ENCODE measurements at places on chromosomes 6 and 20. TPM values are rescaled to one million over a fixed set of nuclear protein-coding genes. Genes with fewer than 3 reads are reported as not detected.

GRCh38 chr6:149153100-149153499 is 164.4 kb upstream of the TAB2 start:
- H3K4me3 ChIP-seq, result no peak overlapping the region
- no peaks in the 10 kb centered on the region for H3K4me1 ChIP-seq
- H3K36me3 ChIP-seq, result no peaks in the 10 kb centered on the region
- no peak overlapping the region for H3K27ac ChIP-seq
- DNase-seq, result no peak

Gene FAM83B
- not detected for total RNA-seq

Gene ZBTB46
- total RNA-seq, result 3.8 TPM

Gene ID4
- 13.6 TPM for total RNA-seq

DNA sequence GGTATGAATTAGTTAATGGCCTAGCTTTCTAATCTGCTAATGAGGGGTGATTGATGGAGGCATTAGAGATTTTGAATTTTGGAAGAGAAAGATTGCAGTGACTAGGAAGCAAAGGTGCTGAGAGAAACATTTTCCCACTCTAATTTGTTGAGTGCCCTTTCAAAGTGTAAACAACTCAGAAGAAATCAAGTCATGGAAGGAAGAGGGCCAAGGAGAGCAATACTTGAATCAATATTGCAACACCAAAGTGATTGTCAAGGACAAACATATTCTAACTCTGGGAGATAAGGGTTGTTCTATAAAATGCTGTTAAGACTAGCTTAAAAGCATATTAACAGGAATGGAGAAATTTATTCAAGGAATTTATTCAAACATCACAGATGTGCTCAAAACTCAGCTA is 182.7 kb upstream of the FERMT1 start:
- H3K4me1 ChIP-seq, result no peaks in the 10 kb centered on the region
- H3K27me3 ChIP-seq, result no peaks in the 10 kb centered on the region
- H3K27ac ChIP-seq, result no peak overlapping the region

DNA sequence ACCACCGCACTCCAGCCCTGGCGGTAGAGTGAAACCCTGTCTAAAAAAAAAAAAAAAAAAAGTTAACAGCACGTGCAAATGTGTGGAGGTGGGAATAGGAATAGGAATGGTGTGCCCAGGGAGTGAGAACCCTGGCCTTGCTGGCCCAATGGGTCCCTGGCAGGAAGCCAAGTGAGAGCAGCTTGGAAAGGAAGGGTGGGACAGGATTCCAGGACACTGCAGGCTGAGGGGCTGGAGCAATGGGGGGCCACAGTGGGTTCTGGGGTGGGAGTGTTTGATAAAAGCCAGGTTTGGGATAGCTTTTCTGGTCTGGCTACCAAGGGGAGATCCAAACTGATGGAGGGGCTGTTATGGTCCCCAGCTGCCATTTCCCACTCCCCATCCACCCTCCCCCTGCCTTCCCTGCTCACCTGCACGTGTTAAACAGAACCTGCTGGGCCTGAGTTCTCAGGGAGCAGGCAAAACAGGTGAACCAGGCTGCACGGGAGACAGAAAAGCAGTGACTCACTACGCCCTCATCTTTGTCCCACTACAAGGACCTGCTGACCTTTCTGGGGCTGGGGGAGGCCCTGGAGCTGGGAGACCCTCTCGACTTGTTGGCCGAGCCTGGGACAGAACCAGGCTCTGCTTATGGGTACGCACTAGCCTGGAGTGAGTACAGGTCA is 3.3 kb downstream of the SUN5 start:
- H3K27ac ChIP-seq, result no peak overlapping the region
- H3K27me3 ChIP-seq, result no peaks in the 10 kb centered on the region
- H3K4me1 ChIP-seq, result no peaks in the 10 kb centered on the region
- no peaks in the 10 kb centered on the region for H3K36me3 ChIP-seq

Measured in SJSA1 (cell line).